ENCODE measurements at places on chromosomes 5 and 9.

GRCh38 chr9:3446313-3446712, 79.5 kb downstream of the RFX3 start:
- DNase-seq = no peak

DNA sequence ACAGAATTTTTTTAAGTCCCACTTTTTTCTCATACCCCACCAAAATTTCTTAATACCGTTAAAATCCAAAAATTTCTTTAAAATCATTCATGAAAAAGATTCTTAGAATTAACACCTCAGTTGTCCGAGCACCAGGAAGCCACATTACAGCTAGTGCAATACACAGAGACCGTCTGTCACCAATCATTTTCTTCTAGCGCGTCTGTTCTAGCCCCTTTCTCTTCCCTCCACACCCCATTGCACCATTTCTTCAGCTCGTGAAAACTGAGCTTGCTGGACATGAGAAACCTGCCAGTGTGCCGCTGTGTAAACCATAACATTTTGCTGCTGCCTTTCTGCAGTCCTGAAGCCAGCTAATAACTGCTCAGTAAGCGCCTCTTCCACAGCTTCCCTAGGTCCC, 5.0 kb downstream of the SFXN1 start:
- DNase-seq = no peak

DNA sequence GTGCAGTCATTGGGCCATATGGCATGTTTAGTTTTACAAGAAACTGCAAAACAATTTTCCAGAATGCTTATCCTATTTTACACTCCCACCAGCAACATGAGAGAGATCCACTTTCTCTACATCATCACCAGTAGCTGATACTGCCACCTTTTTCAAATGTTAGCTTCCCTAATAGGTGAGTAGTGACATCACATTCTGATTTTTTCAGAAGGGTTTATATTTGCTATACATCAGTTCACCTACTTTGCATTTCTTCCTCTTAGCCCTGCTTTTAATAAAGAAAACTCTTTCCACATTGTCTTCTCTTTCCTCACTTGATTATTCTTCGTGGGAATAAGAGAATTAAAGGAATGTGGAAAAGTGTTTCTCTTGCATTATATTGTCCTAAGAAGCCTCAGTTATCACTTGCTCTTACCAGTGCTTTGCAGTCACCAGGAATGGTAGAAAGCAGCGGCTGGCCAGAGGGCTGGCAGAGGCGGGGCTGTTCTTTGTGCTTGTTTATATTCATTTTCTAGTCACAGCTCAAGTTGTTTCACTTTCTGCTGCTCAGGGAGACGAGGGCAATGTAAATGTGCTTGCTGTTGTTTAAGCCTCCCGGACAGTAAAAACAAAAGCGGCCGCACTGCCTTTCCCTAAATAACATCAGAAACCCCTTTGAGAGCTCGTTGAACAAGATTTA, 164.8 kb downstream of the HSD17B3 start:
- no peak for DNase-seq

DNA sequence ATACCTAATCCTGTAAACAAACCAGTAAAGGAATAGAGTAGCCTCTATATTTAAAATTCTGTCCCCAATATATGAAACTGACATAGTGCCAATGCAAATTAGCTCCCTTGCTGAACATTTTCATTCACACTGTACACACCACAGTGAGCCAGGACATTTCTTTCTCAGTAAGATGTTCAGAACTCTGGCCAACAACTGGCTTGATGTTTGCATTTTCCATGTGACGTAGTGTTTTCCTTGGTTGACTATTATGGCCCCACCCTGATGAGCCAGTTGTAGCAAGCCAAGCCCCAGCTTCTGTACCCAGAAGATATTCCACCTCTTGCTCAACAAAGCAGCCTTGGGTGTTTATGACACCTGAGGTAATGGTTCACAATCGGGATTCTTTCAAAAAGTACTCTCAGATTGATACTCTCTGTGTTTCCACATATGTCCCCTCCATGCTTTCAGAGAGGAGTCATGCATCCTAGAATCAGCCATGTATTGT, 17.7 kb upstream of the ANXA1 start:
- no peak for DNase-seq

- DNase-seq = no peak
These were observed 16.1 kb upstream of the MRNIP start for GRCh38 chr5:179874536-179875292.

DNA sequence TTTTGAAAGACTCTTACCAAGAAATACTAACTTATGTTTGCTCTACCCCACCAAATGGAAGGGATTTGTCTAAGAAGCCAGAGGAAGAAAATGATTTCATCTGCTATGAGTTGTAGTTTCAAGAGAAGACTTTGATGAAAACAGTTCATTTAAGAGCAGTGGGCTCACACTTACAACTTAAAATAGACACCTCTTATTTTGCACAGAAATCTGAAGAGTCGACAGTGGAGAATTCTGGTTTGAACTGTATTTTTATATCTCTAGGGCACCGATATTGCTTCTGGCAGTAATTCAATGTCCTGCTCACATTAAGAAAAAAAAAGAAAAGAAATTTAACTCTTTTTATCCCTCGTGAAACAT, 1.9 kb upstream of the DAB2 start:
- DNase-seq = no peak

GRCh38 chr5:163338-163620, 28.0 kb upstream of the LRRC14B start:
- no peak for DNase-seq

- DNase-seq = no peak
These were observed 66.3 kb upstream of the COL5A1 start for GRCh38 chr9:134575103-134575900.

- no peak for DNase-seq
These were observed 11.4 kb upstream of the GRPEL2 start for GRCh38 chr5:149333711-149334443.

- DNase-seq = no peak
These were observed 76.4 kb downstream of the MED27 start for GRCh38 chr9:132003319-132003704.

- DNase-seq = no peak
These were observed 26.5 kb upstream of the NEK6 start for GRCh38 chr9:124231095-124231737.

GRCh38 chr5:108001222-108001621, 330.5 kb upstream of the EFNA5 start:
- DNase-seq = no peak

DNA sequence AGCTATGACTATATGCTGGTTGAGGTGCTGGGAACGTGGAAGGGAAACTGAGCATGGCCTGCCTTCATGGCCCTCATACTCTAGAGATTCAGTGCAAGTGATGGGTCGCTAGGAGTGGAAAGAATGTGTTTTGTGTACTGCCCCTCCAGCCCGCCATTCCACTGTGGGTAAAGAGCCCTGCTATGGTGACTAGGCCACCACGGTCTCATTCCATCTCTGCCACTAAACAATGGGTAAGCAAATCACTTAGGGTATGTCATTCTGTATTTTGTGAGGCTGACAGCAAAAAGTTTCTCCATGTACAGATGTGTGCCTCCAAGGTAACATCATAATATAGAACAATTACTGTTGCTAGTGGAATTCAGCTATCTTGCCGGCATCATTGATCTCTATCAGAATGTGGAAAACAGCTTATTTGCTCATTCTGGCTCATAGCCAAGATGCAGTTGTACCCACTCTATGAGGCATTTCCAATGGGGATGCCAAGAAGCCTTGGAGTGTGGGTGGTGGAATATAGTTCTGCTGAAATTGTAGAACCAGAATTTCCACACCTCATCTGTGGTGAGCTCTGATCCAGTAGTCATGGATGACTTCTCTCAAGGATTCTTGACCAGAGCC, 12.5 kb downstream of the SMARCA2 start:
- DNase-seq = no peak

DNA sequence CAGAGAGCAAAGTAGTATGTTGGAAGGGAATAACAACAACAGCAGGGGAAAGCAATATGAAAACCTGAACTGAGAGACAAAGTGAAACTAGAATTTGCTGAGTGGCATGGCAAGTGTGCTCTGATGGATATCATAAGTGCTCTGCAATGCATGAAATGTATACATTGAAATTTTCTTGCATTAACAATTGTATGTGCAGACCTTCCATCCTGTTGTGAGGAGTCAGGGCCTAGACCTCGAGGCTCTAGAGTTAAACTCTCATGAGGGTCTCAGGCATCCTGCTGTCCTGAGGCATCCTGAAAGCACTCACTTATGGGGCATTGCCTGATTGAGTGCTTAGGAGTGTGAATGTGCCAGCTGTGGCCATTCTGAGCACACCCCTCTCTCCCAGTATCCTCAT, 1.1 kb downstream of the ECM2 start:
- no peak for DNase-seq

GRCh38 chr9:130188860-130189481, 16.8 kb downstream of the NCS1 start:
- no peak for DNase-seq

DNA sequence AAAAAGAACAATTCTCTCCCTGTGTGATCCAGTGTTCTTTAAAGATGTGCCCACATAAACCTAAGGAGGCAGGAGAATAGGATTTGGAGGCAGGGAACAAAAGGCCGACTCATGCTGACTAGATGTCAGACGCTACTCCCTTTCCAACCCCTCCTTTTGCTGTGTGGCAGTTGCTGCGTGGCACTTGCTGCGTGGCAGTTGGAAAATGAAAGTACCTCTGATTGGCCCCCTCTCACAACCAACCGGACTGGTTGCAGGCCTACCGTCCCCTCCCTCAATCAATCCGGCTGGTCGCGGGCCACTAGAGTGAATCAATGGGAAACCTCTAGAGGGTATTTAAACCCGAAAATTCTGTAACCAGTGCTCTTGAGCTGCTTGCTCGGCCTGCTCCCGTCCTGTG, 551.0 kb downstream of the KIF4B start:
- DNase-seq = no peak

GRCh38 chr5:158407824-158408195, 548.9 kb upstream of the CLINT1 start:
- no peak for DNase-seq

DNA sequence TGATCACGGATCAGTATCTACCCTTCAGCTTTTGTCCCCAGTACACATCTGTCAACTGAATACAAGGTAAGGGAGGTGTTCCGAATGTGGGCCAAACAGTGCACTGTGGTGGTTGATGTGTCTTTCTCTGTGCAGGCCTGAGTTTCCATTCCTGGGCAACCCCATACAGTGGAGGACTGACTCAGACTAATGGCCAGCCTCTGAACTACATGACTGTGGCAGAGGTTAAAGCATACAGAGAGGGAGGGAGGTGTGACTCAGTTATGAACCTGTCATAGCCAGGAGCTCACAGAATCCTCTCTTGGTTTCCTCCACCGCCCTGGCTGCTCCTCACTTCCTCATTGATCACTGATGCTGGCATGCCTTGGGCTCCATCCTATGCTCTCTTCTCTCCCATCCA, 136.4 kb upstream of the TAS2R1 start:
- no peak for DNase-seq

DNA sequence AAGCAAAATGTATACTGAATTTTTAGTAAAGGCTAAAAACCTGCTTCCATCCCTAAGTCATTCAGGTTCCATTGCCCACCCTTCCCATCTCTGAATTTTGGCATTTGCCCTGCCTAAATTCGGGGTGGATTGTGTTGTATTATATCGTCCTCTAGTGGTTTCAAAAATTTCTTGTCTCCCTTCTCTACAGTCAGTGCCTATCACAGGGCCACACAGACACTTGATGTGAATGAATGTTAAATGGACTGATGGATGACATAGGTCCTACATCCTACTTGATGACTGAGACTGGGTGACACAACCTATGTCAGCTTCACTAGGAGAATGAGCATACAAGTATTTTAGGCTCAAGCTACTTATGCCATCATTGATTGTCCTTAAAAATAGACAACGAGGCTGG, 45.6 kb upstream of the SLC30A5 start:
- no peak for DNase-seq

DNA sequence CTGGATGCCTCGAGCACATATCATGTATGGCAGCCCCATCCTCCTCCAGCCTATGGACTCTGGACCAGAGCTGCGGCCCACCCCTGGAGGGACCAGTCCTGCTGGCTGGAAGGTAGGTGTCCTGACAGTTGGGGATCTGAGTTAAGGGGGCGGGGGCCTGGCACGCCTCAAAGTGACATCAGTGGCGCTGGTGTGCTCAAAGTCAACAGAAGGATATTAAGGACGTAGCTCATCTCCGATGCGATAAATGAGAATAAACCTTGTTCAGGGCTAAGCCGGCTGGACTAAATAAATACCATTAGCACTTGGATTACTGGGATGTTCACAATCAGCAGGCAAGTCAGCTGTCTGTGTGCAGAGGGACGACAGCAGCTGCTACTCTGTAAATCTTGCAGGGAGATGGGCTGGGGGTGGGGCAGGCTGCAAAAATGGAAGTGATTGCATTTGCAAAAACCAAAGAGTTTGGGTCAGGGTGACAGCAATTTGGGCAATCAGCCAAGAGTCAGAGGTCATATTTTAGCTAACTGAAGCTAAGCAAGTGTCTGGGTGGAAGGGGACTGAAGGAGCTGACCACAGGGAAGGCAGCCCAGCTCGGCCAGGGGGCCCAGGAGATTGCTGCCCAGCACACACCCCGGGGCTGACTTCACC, 80.0 kb upstream of the LRRTM2 start:
- no peak for DNase-seq

GRCh38 chr9:78782234-78782633, 485.3 kb downstream of the PSAT1 start:
- no peak for DNase-seq

- no peak for DNase-seq
These were observed 147.6 kb downstream of the ST8SIA4 start for GRCh38 chr5:100755435-100755834.

GRCh38 chr5:172115541-172115982, 72.5 kb downstream of the STK10 start:
- DNase-seq = no peak

DNA sequence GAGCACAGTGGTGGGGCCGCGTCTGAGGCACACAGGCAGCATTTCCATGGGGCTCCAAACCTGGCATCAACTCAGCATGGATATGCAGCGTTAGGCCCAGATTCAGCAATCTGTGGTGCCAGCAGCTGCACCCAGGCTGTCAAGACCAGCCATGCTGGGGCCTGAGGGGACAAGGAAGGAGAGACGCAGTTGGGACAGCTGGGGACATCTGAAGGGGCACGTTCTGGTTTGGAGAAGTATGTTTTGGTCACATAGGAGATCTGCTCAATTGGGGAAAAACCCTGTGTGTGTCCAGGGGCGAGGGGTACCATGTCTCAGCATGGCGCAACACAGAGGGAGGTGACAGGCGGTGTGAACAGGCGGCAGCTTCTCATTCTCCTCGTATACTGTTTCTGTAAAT, 66.6 kb upstream of the ECM2 start:
- no peak for DNase-seq

DNA sequence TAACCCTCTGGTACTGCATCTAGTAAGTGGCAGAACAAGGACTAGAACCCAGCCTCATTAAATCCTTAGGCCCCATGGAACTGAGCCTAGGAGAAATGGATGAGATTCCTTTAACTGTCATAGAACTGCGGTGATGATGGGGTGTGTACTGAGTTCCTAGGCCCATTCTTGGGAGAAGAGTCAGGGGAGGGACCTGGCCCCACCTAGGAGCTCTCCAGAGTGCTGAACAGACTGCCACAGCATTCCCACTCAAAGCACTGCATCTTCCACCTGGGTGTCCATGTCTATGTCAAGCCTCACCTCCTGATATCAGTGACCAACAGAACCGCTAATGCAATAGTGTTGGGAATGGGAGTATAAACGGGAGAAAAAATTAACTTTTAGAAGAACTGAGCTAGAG, 36.6 kb downstream of the TTLL11 start:
- DNase-seq = no peak

Measured in activated CD4-positive, alpha-beta T cell treated with anti-CD3 and anti-CD28 coated beads for 24 hours (primary cell).